ENCODE measurements at places on chromosomes 11 and 22.

- DNase-seq, result peak; percentile 20
Measured at GRCh38 chr11:94576306-94576705, 9.1 kb downstream of the PIWIL4 start.

DNA sequence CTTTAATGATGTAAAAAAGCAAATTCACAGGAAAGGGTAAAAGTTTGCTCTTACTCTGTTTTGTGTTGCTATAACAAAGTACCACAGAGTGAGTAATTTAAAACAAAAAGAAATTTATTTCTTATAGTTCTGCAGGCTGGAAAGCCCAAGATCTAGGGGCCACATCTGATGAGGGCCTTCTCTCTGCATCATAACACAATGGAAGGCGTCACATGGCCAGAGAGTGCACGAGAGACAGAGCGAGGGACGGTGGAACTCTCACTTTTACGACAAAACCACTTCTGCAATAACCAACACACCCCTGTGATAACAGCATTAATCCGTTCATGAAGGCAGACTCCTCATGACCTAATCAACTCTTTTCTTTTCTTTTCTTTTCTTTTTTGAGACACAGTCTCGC is 31.1 kb downstream of the CD6 start:
- no peak for DNase-seq

- DNase-seq, result no peak
Measured at GRCh38 chr11:64721359-64721699, 1.7 kb downstream of the NRXN2 start.

DNA sequence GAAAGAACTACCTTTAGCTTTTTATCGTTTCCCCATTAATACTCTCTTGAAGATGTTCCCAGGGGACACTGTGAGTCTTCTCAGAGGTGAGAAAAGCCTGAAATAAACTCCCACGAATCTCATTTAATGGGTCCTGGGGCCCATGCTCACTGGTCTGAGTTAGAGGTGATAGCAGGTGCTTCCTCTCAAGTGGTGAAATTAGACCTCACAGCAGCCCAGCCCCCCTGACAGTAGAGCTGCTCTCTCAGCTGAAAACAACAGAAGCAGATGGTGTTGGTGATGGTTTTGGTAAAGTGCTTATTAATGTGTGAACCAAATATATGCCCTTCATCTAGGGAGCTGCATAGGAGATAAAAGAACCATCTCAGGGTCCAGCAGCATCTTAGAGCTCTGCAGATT is 76.8 kb upstream of the VPREB1 start:
- DNase-seq, result no peak

DNA sequence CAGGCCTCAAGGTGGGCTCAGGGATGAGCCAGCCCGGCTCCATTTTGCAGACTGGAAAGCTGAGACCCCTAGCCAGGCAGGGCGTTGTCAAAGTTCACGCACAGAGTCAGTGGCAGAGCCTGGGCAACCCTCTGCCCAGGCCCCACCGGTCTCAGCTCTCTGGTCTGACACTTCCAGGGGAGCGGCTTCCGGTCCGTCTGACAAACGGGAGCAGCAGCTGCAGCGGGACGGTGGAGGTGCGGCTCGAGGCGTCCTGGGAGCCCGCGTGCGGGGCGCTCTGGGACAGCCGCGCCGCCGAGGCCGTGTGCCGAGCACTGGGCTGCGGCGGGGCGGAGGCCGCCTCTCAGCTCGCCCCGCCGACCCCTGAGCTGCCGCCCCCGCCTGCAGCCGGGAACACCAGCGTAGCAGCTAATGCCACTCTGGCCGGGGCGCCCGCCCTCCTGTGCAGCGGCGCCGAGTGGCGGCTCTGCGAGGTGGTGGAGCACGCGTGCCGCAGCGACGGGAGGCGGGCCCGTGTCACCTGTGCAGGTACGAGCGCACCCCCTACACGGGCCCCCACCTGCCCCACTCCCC is 36.0 kb downstream of the CD6 start:
- DNase-seq, result no peak

GRCh38 chr22:25060522-25061071 is 108.1 kb downstream of the KIAA1671 start:
- DNase-seq, result no peak

DNA sequence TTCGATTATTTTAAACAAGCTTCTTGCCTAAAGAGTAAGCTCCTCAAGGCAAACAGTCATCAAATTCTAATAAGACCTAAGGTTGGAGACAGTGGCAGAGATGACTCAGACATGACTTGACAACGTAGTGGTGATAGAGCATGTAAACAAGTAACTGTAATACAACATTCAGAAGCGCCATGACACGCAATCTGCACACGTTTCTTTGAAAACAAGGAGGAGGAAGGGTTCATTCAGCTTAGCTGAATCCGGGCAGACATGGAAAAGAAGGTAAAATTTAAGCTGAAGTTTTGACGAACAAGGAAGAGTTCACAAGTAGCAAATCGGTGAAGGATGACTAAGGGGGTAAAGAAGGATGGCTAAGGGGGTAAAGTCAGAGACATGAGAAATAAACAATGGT is 152.4 kb upstream of the ZC3H12C start:
- no peak for DNase-seq

- DNase-seq, result no peak
Measured at GRCh38 chr11:94788396-94788795, 20.2 kb downstream of the AMOTL1 start.

- no peak for DNase-seq
Measured at GRCh38 chr11:126862664-126863243, 137.8 kb downstream of the KIRREL3 start.

DNA sequence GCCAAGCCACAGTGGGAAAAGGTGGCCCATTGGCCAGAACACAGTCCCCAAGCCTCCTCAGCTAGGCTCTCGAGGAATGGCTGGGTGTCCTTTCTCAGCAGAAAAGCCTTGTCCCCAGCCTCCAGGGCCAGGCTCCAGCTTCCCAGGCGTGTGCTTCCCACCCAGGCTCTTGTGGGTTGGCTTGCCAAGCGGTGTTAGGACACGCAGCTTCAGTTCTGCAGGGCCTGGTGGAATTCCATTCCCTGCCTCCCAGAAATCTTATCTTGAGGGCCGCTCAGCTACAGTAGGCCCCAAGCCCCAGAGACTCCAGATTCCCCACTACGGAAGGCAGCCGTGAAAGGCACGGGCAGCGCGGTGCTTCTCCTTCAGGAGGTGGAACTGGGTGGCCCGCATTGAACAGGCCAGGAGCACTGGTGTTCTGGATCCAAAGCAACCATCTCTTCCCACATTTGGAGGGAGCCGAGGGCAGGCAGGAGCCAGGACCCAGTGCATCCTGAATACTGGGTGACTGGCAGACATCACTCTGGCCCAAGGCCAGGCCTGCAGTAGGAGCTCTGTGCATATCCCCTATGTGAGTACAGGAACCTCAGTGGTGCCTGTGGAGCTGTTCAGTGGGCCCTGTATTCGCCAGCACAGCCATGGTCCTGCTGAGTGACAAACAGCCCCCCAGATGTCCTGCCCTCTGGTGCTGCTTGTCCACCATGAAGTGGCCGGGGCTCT is 16.7 kb upstream of the KCNQ1OT1 start:
- DNase-seq, result no peak

- DNase-seq, result peak; percentile 30
Measured at GRCh38 chr11:78030429-78031325, 7.6 kb upstream of the KCTD14 start.

DNA sequence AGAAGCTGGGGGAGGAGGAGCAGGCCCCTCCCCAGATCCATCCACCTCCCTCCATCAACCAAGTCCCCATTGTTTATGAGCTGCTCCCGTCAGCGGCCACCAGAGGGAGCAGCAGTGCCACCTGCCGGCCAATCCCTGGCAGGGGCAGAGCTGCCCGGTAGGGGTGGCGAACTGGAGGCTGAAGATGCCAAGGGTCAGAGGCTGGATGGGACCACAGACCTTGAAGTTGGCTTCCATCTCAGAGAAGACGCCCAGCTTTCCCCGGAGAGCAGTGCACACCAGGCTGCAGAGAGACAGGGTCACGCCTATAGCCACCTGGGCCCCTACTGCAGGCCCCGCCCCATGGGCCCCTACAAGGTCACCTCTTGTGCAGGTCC is 3.6 kb downstream of the FIBP start:
- DNase-seq, result peak; percentile 85

- no peak for DNase-seq
Measured at GRCh38 chr11:63032457-63032856, 16.8 kb upstream of the SLC22A8 start.

GRCh38 chr11:121930004-121930965 is 185.7 kb downstream of the BLID start:
- no peak for DNase-seq

DNA sequence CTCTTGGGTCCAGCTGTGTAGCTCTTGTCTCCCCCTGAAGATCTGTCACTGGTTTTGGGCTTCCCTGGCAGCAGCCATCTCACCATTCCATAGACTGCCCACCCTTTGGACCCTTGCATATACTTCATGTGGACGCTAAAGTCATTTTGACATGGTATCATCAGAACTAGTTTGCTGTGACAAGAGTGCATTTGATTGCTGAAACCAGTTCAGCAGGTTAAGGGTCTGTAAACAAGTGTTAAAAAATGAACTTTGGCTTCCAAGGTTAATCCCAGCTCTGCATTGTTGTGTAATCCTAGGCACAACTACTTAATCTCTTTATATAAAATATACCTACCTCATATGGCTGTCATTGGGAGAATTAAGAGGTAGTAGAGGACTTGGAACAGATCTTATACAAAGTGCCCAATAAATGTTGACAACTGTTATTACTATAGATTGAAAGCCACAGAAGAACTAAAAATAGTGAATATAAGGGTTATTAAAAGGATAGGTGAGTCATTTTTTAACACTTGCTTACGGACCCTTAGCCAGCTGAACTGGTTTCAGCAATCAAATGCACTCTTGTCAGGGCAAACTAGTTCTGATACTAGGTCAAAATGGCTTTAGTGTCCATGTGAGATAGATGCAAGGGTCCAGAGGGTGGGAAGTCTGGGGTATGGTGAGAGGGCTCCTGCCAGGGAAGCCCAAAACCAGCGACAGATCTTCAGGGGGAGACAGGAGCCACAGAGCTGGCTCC is 29.4 kb downstream of the CCDC90B start:
- DNase-seq, result no peak

Measured in Kasumi-1 (cell line).